ENCODE measurements at places on chromosomes 4 and X.

- DNase-seq, result no peak
Measured at GRCh38 chr4:12122316-12122715, 693.6 kb upstream of the HS3ST1 start.

- DNase-seq, result no peak
Measured at GRCh38 chrX:13087322-13088155, 43.1 kb upstream of the FAM9C start.

- no peak for DNase-seq
Measured at GRCh38 chrX:68978255-68978654, 149.4 kb downstream of the EFNB1 start.

GRCh38 chr4:40118861-40119260 is 62.2 kb downstream of the N4BP2 start:
- no peak for DNase-seq

DNA sequence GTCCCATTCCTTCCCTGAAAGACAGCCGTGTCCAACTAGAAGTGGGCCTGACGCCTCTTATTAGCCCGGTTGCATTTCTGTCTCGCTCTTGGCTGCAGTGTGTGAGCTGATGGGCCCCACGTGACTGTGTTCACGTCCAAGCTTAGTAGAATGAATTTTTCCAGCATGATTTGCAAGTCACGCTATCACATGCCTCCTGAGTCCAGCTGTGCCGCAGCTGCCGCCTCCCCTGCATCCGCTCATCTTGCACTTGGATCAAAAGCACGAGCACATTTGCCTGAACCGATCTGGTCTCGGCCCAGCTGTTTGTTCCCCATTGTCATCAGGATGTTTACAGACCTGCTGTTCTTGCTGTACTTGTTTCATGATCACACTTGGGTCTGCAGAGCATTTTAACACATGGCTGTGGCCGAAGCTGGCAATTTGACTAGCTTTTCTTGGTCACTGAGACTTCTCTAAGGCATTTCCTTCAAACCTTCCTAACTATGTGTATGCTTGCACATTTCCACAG is 126.5 kb downstream of the KIT start:
- no peak for DNase-seq

GRCh38 chr4:1852904-1853623 is 2.9 kb downstream of the LETM1 start:
- no peak for DNase-seq

GRCh38 chrX:48523682-48524081 is 2.1 kb downstream of the EBP start:
- no peak for DNase-seq

DNA sequence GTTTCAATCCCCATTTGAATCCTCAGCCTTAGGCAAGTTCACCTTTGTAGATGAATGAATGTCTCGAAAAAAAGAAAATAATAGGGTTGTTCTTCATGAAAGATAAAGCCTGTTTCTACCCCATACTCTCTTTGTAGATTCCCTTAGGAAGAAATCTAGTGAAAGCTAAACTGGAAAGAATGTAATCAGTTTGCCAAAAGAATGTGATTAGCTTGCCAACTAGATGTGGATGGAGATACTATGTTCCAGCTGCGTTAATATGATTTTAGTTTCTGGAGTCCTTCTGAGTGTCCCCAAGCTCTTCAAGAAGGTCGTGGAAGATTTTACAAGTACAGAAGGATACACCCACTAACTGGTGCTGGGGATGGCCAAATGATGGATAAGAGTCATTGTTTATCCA is 162.3 kb upstream of the EDNRA start:
- no peak for DNase-seq

GRCh38 chr4:54937501-54937900 is 187.9 kb downstream of the KDR start:
- no peak for DNase-seq

GRCh38 chr4:155889031-155889793 is 14.3 kb upstream of the TDO2 start:
- no peak for DNase-seq

DNA sequence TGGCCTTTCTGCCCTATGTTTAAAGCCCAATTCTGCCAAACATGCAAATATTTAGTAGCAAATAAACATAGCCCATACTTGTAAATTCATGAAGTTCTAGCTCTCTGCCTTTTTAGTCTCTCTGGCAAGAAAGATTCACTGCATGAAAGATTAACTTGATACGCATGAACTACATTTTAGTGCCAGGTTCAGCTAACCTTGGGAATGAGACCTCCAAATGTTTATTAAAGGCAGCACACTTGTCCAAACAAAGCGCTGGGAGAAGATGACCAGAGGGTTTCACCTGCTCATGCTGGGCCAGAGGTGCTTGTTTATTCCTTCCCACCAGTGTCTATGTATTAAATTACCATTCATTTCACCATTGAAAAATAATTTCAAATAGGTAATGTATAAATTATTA is 44.5 kb upstream of the IL1RAPL1 start:
- DNase-seq, result no peak

GRCh38 chr4:111213531-111213930 is 590.7 kb upstream of the PITX2 start:
- no peak for DNase-seq

GRCh38 chr4:83417566-83417965 is 38.1 kb downstream of the HELQ start:
- DNase-seq, result no peak

GRCh38 chrX:6849716-6850414 is 297.6 kb upstream of the STS start:
- no peak for DNase-seq

DNA sequence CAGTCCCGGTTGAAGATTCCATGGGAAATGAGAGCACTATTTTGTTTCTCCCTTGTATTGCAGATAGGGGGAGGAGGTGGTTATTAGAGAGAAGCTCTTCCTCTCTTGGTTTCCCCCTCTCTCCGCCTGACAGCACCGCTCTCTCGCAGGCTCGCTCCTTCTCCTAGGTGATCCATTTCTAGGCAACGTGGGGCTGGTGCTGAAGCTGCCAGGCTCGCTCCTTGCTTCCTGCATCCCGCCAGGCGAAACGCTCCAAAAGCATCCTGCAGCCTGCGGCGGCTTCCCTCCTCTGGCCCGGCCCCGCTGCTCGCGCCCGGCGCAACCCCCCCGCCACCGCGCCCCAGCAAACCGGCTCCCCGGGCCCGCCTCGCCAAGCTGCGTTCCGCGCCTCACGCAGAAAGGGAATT is at the start of gene GRID2:
GRID2 (plus strand) TSS at position 346 of the 407 bp plus-strand sequence.
- DNase-seq, result no peak

DNA sequence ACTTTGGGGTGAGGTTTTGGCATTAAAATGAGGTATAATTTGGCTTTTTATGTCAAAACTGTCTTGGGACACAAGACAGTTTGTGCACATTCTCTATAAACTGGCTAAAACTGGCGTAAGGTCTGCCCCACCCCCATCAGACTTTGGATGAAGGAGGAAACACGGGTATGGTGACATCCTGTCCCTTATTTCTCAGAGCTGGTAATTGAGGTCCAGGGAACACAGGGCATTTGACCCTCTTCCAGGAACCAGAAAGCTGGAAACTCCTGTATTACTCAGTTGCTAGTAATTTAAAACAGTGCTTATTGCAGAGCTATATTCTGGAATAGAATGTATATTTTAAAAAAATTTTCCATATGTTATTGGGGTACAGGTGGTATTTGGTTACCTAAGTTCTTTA is 78.8 kb downstream of the SLC16A2 start:
- DNase-seq, result no peak

DNA sequence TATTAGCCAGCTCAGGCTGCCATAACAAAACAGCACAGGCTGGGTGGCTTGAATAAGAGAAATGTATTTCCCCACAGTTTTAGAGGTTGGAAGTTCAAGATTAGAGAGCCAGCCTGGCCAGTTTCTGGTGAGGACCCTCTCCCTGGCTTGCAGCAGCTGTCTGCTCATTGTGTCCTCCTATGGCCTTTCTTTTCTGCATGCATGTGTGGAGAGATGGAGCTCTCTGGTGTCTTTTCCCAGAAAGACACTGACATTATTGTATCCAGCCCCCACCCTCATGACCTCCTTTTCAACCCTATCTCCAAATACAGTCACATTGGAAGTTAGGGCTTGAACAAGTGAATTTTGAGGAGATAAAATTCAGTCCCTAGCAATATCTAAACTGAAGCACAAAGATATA is 263.8 kb upstream of the PABPC4L start:
- DNase-seq, result no peak

DNA sequence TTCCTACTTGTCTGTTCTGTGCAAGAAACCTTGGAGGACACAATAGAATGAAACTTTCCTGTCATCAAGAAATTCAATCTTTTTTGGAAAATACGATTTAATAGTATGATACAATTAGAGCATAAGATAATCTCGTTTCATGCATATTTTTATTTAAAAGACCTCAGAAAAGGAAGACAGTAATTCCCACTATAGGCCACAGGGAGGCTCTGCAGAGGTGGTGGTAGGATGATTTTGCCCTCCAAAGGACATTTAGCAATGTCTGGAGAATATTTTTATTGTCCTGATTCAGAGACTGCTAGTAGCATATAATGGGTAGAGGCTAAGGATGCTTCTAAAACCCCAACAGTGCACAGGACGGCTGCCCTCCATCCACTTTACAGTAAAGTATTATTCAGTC is 68.7 kb downstream of the PAK3 start:
- DNase-seq, result no peak

DNA sequence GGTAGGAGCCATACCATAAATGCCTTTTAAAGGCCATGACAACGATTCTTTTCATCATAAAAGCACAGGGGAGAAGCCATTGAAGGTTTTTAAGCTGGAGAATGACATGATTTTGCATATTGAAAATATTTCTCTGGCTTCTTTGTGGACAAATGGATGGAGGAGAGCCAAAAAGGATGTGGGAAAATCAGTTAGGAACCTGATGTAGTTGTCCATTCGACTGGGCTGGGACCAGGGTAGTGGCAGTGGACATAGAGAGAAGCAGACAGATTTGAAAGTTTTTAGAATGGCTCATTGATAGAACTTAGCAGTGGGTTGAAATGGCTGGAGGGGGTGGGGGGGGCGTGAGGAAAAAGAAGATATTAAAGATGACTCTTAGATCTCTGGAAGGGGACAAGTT is 19.7 kb upstream of the MSN start:
- no peak for DNase-seq

DNA sequence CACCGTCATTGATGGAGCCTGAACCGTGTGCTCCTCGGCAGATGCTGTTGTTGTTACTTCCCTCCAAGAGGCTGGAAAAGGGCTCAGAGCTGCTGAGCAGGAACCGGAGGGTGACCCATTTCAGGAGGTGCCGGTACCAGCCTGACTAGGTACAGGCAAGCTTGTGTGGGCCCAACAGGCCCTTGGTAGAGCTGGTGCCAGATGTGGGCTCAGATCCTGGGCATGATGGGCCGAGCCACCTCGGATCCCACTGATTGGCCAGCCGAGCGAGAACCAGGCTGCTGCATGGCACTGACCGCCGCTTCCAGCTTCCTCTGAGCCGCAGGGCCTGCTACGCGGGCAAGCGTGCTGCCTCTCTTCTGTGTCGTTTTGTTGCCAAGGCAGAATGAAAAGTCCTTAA is 33.7 kb downstream of the NOP14 start:
- DNase-seq, result no peak

GRCh38 chr4:6180841-6181631 is 19.3 kb downstream of the JAKMIP1 start:
- peak; percentile 51 for DNase-seq

GRCh38 chr4:77062856-77063255 is 12.9 kb downstream of the CCNI start:
- no peak for DNase-seq

DNA sequence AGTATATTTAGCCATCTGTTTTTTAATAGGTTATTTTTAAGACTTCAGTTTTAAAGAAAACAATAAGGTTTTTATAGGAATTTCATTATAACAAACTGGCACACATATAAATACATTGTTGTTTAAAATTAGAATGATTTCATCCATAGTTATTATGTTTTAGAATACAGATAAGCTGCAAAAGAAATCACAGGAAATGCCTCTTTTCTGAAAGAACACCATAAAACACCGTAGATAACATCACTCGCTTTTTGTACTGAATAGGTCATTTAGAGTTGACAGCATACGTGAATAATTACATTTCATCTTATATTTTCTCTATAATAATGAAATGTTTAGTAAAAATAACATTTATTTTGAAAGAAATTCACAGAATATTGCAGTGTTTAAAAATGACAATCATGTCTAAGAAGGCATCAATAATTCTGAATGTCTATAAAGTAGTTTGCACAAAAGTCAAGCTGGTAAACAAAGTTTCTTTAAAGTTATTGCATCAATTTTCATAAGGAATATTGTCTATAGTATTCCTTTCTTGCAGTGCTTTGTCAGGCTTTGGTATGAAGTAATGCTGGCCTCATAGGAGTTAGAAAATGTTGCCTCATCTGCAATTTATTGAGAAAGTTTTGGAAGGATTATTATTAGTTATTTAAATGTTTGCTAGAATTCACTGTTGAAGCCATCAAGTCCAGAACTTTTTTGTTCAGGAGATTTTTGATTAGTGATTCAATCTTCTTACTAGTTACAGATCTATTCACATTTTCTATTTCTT is 17.9 kb upstream of the VEGFC start:
- DNase-seq, result no peak

DNA sequence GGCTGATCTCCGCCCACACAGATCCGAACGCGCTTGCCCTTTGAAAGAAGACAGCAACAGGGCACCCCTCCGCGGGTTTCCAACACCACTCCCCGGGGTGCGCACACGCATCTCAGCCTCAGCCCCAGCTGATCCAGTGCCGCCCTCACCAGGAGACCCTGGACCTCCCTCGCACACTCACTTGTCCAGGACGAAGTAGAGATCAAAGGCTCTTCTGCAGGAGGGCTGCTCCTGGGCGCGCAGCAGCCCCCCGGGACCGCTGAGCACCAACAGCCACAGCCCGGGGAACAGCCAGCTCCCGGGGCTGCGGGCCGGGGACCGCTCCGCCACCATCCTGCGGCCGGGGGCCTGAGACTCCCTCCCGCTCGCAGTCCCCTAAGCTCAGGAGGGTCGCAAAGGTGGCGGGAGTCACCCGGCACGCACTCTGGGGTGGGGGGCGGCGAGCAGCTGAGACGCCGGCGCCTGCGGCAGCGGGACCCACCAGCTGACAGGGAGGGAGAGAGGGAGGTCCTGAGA is 743 bp downstream of the ANTXR2 start:
- DNase-seq, result no peak

DNA sequence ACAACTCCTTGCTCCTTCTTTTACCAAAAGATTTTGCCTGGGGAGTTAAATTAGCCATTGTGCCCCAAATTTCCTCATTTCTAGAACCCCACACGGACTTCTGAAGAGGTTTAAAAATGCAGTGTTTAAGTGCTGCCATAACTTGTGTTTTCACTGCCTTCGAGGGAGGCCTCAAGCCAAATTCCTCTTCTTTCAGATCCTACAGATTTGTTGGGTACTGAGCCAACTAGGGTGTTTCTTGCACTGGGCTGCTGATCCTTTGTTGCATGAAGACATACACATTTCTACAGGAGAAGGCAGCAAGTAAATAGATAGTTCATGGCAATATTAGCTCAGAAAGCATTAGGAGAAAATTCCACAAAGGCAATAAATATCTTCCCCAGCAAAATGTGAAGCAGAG is 43.8 kb downstream of the GLRA2 start:
- DNase-seq, result no peak

- DNase-seq, result no peak
Measured at GRCh38 chr4:146029147-146029546, 90.5 kb upstream of the ZNF827 start.

GRCh38 chrX:135275973-135276372 is 24.1 kb downstream of the ETDA start:
- no peak for DNase-seq
